ENCODE measurements at places on chromosomes 13 and 19.

GRCh38 chr19:46021531-46022041 lies 1.3 kb downstream of the PGLYRP1 start:
- DNase-seq: no peak

DNA sequence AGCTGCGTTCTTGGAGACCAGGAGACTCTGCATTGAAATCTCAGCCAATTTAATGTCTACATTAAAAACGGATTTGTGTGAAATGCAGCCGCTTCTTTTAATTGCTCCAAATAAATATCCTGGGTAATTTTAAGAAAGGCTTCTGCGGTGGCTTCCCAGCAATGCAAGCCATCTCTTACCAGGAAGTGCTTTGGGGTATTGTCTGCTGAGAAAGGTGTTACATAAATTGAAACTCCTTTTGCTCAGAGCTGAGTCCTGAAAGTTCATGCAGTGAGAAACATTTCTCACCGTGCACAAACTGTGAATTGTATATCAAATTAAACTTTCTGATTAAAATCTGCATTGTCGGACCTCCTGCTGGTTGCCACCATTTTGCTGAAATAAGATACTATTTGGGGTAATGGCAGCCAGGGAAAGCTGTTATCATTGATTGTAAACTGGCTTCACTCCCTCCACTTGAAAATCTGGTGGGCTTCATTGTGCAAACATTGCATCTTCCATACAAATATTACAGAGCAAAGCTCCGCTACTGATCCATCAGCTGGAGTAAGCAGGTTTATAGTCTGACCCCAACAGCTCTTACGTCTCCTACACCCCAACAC lies 59.5 kb downstream of the ZIC5 start:
- no peak for DNase-seq

- DNase-seq: no peak
These were observed 33.3 kb downstream of the MCF2L start for GRCh38 chr13:113002206-113002912.

DNA sequence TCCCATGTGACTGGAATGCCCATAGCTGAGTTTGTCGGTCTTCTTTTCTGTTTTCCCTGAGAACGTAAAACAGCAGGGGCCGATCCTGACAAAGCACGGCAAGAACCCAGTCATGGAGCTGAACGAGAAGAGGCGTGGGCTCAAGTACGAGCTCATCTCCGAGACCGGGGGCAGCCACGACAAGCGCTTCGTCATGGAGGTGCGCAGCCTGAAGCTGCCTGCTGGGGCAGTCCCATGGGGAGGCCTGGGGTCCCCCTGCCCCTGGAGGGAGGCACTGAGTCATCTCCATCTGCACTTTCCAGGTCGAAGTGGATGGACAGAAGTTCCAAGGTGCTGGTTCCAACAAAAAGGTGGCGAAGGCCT lies 18.2 kb upstream of the QTRT1 start:
- DNase-seq: no peak

DNA sequence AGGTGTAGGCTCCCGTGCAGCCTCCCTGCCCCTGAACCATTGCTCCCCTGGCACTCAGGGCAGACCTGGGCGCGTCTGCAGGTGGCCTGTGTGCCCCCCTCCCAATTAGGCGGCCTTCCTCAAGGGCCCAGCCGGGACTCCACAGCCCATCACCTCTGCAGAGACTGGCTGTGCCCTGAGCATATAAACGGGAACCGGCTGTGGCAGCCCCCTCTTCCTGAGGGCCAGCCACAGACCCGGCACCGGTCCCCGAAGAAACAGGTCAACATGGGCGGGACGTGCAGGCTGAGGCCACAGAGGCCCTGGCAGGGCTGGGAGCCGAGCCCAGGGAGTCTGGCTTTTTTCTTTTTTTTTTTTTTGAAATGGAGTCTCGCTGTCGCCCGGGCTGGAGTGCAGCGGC lies 12.0 kb downstream of the PIAS4 start:
- no peak for DNase-seq

- DNase-seq: no peak
These were observed 226.8 kb downstream of the LACC1 start for GRCh38 chr13:44106266-44107152.

GRCh38 chr13:111049791-111050538 lies 65.1 kb upstream of the ARHGEF7 start:
- no peak for DNase-seq

- no peak for DNase-seq
These were observed at the start of gene NKPD1 for GRCh38 chr19:45160870-45161737. NKPD1 (minus strand) TSS chr19:45160982; CDS start chr19:45160150, 832 bp downstream.

DNA sequence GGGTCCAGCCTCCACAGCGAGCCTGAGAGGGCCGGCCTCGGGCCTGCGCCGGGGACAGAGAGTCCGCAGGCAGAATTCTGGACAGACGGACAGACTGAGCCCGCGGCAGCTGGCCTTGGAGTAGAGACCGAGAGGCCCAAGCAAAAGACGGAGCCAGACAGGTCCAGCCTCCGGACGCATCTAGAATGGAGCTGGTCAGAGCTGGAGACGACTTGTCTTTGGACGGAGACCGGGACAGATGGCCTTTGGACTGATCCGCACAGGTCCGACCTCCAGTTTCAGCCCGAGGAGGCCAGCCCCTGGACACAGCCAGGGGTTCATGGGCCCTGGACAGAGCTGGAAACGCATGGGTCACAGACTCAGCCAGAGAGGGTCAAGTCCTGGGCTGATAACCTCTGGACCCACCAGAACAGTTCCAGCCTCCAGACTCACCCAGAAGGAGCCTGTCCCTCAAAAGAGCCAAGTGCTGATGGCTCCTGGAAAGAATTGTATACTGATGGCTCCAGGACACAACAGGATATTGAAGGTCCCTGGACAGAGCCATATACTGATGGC lies 490 bp downstream of the ITPKC start:
- no peak for DNase-seq

GRCh38 chr19:49894879-49895565 lies 1.7 kb downstream of the IL4I1 start:
- no peak for DNase-seq

DNA sequence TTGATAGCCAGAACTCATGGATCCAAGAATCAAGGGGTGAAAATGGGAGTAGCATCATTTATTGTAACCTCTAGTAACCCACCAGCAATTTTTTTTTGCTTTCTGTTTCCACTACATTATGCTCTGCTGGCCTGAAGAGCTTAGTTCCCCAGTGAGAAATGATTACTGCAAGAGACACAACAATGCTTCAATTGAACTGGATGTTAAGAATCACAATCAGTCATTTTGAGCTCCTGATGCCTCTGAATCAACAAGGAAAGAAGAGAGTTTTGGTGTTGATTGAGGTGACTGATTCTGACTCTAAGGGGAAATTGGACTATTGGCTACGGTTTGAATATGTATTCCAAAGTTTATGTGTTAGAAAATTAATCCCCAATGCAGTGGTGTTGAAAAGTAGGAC lies 1084.4 kb downstream of the SLITRK1 start:
- no peak for DNase-seq

- no peak for DNase-seq
These were observed 271.2 kb downstream of the ENOX1 start for GRCh38 chr13:43515531-43515930.

DNA sequence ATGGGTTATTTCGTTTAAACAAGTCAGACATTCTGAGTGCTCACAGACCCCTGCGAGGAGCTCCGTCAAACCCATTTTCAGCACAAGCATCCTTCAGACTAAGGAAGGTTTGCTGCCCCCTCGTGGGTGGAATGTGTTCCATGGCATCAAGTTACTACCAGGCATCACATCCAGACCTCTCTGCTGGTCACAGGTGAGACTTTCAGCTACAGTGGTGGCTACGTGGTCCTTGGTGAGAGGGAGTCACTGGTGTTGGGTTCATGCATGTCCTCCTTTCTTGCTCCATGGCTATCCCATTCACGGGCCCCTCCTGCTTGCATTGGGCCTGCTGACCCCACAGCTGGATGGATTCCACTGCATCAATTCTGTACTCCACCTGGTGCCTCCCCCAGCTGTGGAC lies 9.1 kb upstream of the LILRB5 start:
- no peak for DNase-seq
